ENCODE measurements at places on chromosomes 13 and 19.

DNA sequence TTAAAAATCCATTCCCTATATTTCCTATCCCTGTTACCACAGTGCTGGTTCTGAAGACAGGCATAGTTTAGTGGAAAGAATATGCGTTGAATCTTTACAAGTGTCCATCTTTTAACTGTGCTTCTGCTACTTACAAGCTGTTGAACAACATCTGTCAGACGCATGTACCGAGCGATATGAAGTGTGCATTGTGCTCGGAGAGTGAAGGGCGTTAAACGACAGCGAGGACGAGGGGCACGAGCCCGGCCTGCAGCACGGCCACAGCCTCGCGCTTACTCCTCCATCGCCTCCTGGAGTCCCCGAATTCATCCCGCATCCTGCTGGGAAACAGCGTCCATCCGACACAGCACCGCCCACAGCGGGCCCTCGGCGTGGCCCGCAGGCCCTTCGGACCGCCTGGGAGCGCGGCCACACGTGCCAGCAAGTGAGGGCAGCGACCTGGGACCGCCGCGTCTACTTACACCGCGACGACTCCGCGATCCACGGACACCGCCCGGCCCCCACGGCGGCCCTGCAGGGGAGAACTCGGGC lies 514 bp downstream of the PCID2 start:
- no peak for DNase-seq

DNA sequence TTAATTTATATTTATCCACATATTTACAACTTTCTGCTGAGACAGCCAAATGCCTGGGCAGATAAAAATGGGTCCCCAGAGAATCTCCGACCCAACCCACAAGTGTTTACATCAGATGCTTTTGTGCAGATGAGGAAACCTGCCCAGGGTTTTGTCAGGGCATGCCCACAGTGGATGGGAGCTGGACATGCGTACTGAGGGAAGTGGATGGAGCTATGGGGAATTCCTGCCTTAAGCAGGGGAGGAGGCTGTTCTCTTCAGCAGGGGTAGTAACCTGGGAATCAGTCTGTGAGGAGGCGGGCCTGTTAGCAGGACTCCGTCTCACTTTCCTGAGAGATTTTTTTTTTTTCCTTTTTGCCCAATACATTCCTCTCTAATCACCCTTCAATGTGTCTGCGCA lies 122.9 kb downstream of the RFC3 start:
- no peak for DNase-seq

DNA sequence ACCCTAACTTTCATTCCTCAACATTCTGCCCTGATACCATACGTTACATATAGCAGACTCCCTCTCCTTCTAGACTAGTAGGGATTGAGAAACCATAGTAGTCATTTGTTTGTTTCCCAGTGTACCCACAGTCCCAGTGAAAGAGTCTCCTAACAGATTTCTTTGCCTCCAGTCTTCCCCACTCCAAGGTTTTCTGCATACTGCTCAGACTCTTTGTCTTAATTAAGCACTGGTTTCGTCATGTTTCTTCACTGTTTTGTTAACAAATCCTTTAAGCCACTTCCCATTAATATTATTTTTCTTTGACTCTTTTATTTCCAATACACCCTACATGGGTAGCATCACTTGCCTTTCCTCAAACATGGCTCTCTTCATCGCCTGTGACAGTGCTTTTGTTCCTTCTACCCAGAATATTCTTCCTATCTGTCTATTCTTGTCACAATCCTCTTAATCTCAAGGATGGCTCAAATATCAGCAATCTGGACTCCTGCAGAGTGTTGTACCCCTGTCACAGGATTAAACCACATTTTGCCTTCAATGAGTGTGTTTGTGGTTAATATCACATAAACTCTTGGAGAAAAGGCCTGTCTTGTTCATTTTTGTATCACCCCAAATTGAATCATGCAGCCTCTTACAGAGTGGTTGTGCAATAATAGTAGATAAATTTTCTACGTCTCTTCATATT lies 92.7 kb upstream of the KLF12 start:
- no peak for DNase-seq

- no peak for DNase-seq
These were observed 475 bp upstream of the ZC3H4 start for GRCh38 chr19:47113850-47114651.

- DNase-seq = peak; percentile 54
These were observed at the start of gene PRKCG for GRCh38 chr19:53881482-53882390. Gene PRKCG, plus strand, starts transcription at chr19:53882197. Its CDS starts 298 bp downstream, at chr19:53882495.

- no peak for DNase-seq
These were observed 3.8 kb upstream of the FGF14 start for GRCh38 chr13:102405499-102406100.

DNA sequence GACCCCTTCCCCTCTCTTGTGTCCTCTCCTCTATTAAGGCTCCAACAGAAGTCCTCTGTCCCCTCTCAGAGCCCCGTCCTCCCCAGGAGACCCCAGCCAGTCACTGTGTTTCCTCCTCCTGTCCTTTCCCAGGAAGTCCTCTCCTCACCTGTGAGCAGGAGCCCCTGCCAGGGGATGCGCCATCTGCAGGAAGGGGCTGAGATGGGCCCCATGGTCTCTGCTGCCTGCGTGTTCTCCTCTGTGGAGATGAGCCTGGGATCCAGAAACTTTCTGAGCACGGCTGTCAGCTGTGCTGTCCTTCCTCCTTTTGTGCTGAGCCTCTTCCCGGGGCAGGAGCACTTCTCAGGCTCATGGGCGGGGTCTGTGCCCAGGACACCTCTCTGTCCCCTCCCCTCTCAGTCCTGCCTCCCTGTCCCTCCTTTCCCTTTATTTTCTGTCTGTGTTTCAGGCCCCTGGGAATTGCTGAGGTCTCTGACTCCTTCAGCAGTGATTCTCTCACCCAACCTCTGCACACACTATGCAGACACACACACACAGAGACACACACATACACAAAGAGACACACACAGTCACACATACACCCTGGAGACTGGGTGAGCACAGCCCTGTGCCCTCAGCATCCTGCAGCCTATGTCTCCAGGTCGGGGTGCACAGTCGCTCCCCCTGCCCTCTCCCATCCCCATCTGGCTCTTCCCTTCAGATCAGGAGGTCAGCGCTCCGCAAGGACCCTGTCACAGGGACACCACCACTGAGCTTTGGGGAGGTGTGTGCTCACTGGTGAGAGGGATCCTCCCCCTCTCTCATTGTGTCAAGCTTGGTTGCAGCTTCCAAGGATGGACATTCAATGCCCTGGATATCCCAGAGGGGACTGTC lies at the start of gene CEACAM8:
CEACAM8 (minus strand) TSS at position 308 of the 873 bp plus-strand sequence; CDS start at position 212, 96 bp downstream.
- no peak for DNase-seq

- no peak for DNase-seq
These were observed 14.0 kb upstream of the GGACT start for GRCh38 chr13:100602493-100603111.

- DNase-seq = no peak
These were observed 28.4 kb upstream of the ZNF83 start for GRCh38 chr19:52666506-52666905.

DNA sequence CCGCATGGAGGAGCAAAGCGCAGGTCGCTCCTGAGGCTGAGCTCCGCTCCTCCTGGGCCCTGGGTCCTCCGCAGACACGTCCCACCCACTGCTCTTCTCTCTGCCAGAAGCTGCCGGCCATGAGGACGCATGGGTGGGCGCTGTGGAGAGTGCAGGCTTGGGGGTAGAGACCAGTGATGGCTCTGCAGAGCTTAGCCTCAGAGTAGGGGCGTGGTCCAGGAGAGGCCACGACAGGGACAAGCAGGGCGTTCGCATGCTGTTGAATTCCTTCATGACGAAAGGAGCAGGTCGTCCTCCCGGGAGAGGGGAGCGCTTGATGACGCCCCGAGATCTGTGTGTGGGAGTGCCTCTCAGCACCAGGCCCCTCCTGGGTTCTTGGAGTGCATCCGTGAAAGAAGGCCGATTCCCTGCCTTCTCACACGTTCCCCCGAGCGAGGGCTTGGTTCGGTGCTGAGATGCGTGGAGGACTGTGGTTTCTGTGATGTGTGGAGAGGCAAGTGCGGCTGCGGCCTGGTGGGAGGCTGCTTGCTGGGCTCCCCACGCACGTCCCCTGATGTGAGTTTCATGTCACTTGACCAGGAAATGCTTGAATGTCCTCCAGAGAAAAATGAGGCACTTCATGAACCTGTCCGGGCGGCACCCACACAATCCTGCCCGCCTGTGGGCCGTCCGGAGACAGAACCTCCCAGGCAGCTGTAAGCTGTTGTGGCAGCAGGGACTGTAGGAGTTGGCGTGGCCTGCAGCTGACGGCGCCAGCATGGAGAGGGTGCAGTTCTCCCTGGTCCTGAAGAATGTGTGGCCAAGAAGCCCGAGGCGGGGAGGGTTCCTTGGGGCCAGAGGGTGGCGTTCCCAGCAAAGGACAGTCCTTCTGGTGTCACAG lies 4.5 kb downstream of the SF3A2 start:
- no peak for DNase-seq
